T-cell (primary cell): ENCODE measurements at places on chromosomes 7 and 10. TPM values are rescaled to one million over a fixed set of nuclear protein-coding genes. Genes with fewer than 3 reads are reported as not detected.

The C10orf105 gene
- total RNA-seq: 0.45 TPM

The SAMD9 gene
- 28.2 TPM for total RNA-seq

The CC2D2B gene
- total RNA-seq: not detected

The H2BK1 gene
- total RNA-seq: 3.1 TPM

The HNRNPH3 gene
- total RNA-seq: 161 TPM

The UCN3 gene
- not detected for total RNA-seq

The GUSB gene
- 56.7 TPM for total RNA-seq

The KLHL7 gene
- 26.8 TPM for total RNA-seq

The TAS2R5 gene
- total RNA-seq: 3.5 TPM

The RTKN2 gene
- total RNA-seq: 15.5 TPM

The ITIH5 gene
- total RNA-seq: not detected

The CPA2 gene
- not detected for total RNA-seq

The CPED1 gene
- 0.96 TPM for total RNA-seq

The CCL24 gene
- total RNA-seq: not detected

The FOXP2 gene
- total RNA-seq: not detected

The ZNF680 gene
- total RNA-seq: 16.0 TPM
